ENCODE measurements at places on chromosomes 3 and 15.

- peak; percentile 58 for DNase-seq
Measured at GRCh38 chr3:153038779-153039178, 123.2 kb upstream of the RAP2B start.

GRCh38 chr3:168394439-168394838, 298.7 kb upstream of the GOLIM4 start:
- DNase-seq: no peak

DNA sequence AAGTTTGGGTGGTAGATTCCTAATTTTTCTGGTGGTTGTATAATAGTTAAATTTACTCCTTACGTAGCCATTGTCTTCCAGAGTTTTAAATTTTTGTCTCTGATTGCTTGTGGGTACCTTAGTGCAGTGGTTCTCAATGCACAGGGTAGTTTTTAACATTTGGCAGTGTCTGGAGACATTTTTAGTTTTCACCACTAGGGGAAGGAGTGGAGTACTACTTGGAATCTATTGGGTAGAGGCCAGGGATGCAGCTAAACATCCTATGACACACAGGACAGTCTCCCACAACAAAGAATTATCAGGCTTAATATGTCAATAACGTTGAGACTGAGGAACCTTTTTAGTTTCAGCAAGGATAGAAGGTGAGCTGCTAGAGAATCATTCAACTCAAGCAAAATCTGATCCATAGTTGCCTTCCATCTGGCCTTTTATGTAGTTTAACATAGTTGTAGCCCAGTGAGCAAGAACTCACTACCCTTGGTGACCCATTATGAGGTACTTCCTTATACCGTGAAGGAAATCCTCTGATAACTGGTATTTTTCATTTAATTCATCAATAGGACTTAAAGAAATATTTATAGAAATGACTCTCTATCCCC, 8.6 kb upstream of the STX19 start:
- DNase-seq: peak; percentile 63

DNA sequence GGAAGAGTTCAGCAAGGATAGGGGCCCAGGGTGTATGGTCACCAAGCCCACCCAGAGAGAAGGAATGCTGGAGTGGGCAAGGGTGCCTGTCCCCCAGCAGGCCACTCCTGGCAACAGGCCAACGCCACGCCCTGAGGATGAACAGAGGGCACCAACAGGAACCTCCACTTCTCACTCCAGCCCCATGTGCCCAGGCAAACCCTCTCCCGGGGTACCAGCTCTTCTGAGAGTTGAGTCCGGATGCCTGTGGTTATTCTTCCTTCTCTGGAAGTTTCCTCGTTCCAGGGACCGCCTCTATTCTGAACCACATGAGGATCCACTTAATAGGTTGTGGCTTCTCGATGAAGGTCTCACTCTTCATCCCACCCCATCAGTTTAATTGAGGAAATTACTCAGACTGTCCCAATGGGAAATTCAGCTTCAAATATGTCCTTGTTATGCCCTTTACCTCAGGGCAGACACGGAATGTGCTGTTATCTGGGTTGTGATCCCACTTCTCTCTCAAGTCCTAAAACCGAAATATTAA, 114.3 kb downstream of the LIPC start:
- DNase-seq: no peak

GRCh38 chr3:152376351-152377183, 107.8 kb downstream of the MBNL1 start:
- no peak for DNase-seq

- DNase-seq: peak; percentile 31
Measured at GRCh38 chr3:51391566-51392354, 675 bp downstream of the RBM15B start.

DNA sequence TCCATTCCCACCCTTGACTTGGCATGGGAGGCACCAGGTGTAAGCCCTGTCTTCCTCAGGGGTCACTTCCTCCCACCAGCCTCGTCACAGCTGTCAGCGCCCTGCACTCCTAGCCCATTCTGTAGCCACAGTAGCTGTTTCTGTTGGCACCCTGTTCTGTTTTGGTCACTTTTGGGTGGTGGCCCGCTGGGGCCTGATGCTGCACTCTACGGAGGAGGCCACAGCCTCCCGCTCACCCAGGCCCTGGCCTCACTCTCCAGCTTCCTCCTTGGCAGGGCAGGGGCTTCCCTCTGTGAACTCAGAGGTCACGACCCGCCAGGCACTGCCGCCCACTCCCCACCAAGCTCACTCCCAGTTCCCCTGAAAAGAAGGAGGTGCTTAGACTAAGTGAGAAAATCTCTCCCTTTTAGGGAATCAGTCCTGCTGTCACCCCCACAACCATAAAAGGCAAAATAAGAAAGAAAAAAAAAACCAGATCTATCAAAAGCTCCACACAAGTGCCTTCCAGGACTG, 68.4 kb downstream of the MGLL start:
- no peak for DNase-seq

- peak; percentile 19 for DNase-seq
Measured at GRCh38 chr3:10917176-10917575, 75.4 kb upstream of the SLC6A1 start.

GRCh38 chr3:135495891-135496290, 469.6 kb upstream of the PPP2R3A start:
- DNase-seq: no peak

DNA sequence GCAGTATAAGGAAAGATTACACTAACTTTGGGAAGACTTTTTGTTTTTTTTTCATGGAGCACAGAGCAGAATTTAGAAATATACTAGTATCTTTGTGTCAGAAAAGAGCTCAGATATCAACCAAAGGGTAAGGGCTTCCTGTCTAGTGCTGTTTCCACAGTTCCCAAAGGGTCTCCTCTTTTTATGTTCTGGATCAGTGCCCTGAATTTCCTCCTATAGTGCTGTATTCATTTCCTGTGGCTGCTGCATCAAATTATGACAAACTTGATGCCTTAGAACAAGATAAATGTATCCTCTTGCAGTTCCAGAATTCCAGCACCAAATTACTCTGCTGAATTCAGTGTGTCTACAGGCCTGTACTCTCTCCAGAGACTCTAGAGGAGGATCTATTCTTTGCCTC, 219.8 kb upstream of the THRB start:
- DNase-seq: no peak

GRCh38 chr3:31367518-31367917, 165.2 kb upstream of the STT3B start:
- DNase-seq: no peak

GRCh38 chr15:51585986-51586385, 36.6 kb downstream of the DMXL2 start:
- no peak for DNase-seq
